ENCODE measurements at places on chromosomes 7 and 10.

DNA sequence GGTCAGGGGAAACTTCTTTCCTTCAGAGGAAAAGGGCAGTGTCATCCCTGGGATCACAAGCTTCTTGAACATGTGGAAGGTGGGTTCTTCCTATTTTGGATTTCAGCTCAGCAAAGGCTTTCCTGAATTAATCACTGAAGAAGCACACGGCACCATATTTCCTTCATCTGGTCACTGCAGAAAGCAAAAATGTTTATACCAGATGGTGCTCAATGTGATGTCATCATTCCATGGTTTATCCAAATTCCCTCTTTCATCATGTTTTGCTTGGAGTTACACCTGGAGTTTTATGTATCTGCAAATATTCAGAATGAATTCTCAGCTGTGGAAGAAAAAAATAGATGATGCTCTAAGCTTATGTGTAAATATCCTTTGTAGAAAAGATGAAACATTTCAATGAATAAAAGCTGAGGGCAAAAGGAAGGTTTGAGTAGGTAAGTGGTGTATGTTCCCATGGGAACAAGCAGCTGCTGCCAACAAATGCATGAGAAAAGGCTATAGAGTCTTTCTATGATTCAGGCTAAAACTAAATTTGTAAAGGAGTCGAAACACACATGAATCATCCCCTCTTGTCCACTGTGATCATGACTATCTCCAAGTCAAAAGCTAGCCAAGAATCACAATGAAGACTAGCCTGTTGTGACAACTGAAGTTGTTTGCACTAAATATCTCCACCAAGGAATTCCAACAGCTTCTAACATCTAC is 26.9 kb upstream of the BPGM start:
- no peak for DNase-seq

GRCh38 chr7:991729-992656 is 9.0 kb downstream of the CYP2W1 start:
- no peak for DNase-seq

- no peak for DNase-seq
These were observed 296.0 kb downstream of the BBS9 start for GRCh38 chr7:33425395-33425794.

DNA sequence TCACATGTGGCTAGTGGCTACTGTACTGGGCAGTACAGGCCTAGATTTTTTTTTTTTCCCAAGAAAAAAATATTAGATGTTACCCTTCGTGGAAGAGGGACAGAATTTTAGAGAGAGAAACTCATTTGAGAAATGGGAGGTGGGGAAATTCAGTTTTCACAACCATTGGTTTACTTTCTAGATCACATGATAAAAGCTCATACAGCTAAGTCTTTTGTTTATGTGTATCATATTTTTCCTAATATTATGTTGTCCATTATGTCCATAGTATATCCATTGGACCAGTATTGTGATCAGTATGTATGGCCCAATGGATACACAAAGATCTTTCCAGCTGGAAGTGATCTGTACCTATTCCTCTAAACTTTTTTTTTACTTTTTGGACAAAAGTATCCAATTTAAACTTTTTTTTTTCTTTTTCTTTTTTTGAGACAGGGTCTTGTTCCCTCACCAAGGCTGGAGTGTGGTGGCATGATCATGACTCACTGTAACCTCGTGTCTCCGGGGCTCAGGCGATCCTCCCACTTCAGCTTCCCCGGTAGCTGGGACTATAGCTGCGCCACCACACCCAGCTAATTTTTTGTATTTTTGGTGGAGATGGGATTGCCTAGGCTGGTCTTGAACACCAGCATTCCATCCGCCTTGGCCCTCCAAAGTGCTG is 4.1 kb downstream of the CALU start:
- no peak for DNase-seq

DNA sequence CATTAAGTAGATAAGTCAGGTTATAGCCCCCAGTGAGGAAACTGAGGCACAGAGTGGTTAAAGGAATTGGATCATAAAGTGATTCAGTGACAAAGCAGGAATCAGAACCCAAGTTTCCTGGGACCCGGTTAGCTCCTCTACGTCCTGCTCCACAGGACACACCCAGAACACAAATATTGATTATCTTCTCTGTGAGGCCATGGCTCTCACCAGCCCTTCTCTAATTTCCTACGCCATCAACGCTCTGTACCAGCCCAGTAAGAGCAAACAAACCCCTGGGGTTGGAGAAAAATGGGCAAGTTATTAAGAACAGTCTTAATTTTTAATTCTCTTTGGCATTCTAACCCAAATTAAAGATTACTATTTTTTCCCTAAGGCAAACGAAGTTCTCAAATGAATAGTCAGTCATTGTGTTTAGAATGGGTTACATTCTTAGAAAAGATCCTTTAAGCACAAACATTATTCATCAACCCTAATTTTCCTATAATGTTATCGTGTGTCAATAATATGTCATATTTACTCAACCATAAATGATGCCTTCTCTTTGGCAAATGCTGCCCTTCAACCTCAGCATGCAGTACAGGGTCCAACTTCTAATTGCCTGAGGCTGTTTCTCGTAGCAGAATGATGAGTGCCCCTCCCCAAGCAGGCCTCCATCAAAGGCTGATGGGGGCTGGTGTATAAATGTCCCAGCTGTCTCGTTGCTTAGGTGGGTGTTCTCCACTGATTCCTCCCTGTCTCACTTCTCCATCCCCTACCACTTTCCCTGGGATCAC is 25.4 kb upstream of the TM9SF3 start:
- no peak for DNase-seq

DNA sequence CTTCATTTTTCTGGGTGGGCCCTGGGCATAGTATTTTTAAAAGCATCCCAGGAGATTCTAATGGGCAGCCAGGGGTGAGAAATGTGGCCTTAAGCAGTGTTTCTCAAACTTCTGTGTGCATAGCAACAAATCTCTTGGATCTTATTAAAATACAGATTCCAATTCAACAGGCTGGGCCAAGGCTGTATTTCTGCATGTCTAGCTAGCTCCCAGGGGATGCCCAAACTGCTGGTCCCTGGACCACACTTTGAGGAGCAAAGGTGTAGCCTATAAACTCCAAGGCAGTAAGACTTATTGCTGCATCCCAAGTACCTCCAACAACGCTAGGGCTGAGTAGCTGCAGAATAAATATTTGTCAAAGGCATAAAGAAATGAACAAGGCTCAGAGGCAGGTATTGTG is 292.9 kb upstream of the ZMIZ1 start:
- no peak for DNase-seq

GRCh38 chr10:15478429-15478828 is 107.3 kb upstream of the FAM171A1 start:
- no peak for DNase-seq

GRCh38 chr7:121545418-121545817 is 149.3 kb upstream of the FAM3C start:
- DNase-seq = no peak

DNA sequence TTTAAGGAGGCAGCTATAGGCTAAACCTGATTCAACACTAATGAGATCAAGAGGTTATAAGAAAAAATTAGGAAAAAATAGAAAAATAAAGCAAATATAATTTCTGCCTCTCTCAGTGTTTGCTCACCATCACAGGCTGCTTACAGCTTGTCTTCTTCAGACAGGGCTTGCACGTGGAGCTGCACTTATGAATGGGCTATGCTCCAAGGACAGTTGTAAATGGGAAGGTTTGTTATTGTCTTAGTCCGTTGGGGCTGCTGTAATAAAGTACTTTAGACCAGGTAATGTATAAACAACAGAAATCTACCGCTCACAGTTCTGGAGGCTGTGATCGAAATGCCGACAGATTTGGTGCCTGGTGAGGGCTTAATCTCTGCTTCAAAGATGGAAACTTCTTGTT is 219.8 kb downstream of the NEBL start:
- DNase-seq = no peak

- no peak for DNase-seq
These were observed 41.8 kb downstream of the CHST3 start for GRCh38 chr10:72006026-72006425.

DNA sequence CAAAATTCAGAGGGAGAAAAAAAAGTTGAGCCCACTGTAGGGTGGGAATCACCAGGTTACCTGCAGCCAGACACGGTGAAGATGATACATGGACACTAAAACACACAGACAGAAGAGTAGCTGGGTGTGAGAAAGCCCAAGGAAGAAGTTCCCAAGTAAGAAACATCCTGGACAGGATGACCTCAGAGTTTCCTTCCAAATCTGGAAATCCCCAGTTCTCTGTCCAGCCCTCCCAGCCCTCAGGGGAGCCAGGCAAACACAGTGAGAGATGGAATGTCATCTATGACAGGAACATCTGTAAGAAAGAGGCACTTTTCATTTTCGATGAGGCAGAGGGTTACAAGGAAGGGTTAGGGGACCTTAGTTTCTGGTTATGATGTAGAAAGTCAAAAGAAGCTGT is 125.1 kb upstream of the LYZL1 start:
- no peak for DNase-seq

- no peak for DNase-seq
These were observed 10.6 kb downstream of the AUTS2 start for GRCh38 chr7:69608878-69609277.

- no peak for DNase-seq
These were observed 1193.9 kb downstream of the DNAJB9 start for GRCh38 chr7:109763611-109764010.

DNA sequence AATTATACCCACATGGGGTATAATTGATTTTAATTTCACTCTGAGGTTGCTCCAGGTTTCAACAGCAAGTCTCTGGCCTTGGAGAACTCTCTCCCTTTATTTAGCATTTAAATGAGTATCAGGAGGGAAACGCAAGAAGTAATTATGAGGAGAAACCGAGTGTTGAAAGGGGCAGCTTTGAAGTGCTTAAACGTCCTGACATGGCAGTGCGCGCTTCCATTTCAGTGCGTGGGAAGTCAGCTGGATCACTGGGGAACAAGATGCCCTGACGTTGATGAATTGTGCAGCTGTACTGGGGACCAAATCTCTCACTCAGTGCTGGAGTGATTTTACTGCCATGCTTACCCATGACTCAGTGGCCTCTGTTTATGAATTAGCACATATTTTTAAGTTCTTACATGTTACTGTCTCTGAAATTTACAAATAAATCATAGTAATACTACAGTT is 106.0 kb upstream of the PRR15 start:
- DNase-seq = no peak

DNA sequence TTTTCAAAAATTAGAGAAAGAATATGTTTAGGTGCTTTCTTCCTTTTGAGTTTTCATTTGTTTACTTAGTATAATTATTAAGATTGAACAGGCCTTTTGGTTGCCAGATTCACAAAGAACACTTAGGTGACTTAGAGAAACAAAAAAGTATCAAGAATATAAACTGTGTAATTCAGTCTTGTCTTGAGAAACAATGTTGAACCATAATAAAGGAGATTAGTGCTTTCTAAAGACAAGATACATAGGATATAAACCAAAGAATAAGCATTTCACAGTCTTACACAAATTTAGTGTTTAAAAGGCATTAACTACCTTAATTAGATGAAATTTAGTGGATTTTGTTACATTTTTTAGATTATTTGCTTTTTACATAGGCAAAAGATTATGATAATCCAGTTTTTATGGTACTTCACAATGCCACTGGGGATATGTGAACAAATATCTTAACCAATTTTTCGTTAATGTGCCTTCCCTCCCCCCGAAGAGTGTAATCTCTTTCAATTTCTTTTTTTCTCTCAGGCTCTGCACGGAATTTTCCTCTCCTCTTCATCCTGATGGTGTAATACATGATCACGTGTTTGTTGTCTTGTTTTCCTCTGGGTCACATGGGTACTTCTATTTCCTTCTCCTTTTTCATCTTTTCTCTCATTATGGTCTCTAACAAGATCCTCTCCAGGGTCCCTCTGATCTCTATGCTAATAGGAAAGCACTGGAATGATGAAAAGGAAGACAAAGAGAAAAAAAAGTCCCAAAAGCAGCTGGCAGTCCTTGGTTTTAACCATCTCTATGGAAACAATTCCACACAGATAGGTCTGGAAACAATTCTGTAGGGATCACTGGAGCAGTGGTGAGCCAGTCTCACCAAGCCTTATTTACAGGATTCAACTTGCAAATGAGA is 3.7 kb upstream of the HNRNPH3 start:
- DNase-seq = no peak

DNA sequence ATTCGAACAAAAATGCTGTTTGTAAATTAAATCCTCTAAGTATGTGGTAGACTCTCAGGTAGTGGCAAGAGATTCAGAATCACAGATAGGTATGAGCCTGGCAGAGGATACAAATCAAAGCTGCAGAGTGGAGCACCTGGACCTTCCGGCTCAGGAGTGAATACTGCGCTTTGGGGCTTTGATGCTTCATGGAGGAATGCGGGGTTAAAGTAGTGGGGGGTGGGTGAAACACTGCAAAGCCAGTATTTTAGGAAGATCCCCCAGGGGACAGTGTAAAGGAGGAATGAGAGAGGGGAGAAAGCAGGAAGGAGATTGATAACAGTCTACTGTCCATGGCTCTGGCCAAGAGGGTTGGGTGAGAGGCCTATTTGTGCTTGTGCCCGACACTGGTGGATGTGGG is 43.2 kb downstream of the CREB5 start:
- DNase-seq = no peak

- DNase-seq = no peak
These were observed 485.8 kb downstream of the PLXNA4 start for GRCh38 chr7:132090444-132090843.

DNA sequence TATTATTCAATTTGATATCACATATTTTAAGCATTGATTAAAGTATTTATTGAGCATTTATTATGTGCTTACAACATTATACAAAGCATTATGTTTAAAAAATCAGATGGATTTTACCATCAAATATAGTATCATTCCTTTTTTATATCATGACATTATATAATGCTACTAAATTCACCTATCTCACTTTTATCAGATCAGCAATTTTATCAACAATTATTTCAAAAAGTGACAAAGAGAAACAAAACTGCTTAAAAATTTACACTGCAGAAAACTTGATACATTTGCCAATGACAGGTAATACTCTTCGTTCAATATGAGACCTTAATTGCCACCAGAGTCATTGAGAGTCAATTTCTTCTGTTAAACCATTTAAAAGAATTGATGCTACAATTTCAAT is 82.0 kb downstream of the CHCHD3 start:
- no peak for DNase-seq

DNA sequence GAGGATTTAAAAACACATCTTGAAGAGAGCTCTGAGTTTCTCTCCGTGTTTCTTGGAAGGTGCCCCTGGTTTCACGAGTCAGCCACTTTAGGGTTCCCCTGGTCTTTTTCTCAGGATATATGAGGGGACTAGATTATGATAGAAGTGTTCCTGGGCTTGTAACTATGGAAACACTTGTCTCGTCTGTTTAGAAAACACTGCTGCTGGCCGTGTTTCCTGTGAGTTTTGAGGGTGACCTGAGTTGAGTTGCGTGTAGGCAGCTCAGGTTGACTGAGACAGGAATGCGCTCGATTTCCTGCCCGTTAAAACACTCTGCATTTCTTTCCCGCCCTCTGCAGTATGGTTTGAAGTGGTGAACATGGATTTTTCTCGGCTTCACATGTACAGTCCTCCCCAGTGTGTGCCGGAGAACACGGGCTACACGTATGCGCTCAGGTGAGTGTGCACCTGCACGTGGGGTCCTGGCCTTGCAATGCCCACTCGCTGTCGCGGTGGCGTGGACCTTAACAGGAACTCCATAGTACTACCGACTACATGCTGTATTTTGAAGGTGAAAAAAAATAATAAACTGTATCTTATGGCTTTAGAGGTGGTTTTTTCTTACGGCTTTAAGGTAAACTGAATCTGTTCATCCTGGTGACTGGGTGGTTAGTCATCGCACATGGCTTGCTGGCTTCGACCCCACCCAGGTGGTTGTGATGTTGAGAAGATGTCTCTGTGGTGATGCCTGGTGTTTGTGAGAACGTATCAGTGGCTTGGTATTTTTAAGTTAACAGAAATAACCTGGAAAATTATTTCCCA is at the start of gene SUN1:
SUN1 (plus strand) TSS at position 310 of the 801 bp plus-strand sequence; CDS start at position 359, 49 bp downstream.
- DNase-seq = peak; percentile 45

- DNase-seq = no peak
These were observed 17.5 kb downstream of the ATP6V1F start for GRCh38 chr7:128879939-128880746.

Measured in activated CD4-positive, alpha-beta T cell treated with anti-CD3 and anti-CD28 coated beads for 24 hours (primary cell).